ENCODE measurements at places on chromosomes 6 and 20.

- DNase-seq = no peak
Observed at GRCh38 chr6:137491478-137491877, 2.7 kb downstream of the OLIG3 start.

- peak; percentile 54 for DNase-seq
Observed at GRCh38 chr6:43308101-43308989, at the start of gene CRIP3. Gene CRIP3, minus strand, starts transcription at chr6:43308826. Its CDS starts 34 bp downstream, at chr6:43308792.

- no peak for DNase-seq
Observed at GRCh38 chr20:5570452-5570851, 179.7 kb upstream of the SHLD1 start.

GRCh38 chr6:39189915-39190544 is 39.2 kb downstream of the KCNK5 start:
- peak; percentile 59 for DNase-seq

DNA sequence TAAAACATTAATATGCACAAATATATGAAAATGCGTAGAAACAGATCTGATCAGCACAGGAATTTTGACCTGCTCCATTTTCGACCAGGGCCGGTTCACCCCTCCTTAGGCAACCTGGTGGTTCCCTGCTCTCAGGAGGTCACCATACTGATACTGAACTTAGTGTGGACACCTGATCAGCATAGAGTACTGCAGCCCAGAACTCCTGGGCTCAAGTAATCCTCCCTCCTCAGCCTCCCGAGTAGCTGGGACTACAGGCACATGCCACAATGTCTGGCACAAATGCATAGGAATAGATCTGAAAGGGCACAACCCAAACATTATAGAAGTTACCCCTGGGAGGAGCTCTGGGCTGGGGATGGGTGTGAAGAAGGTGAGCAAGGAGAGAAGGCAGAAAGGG is 24.7 kb upstream of the DDO start:
- DNase-seq = no peak

DNA sequence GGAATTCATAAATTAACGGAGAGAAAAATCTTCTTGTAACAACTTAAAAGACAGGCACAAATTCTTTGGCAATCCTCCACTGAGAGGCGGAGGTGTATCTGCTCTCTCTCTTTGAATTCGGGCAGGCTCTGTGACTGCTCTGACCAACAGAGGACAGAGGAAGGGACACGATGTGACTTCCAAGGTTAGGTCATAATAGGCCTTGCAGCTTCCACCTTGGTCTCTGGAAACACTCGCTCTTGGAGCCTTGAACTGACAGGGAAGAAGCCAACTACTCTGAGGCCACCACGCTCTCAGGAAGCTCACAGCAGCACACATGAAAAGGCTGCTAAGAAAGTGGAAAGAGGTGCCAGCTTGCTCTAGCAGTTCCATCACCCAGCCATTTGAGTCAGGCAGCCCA is 14.9 kb downstream of the TOMM34 start:
- no peak for DNase-seq

- no peak for DNase-seq
Observed at GRCh38 chr20:3728354-3728753, 4.1 kb upstream of the HSPA12B start.

GRCh38 chr6:143902827-143903226 is 38.6 kb downstream of the ZC2HC1B start:
- no peak for DNase-seq

DNA sequence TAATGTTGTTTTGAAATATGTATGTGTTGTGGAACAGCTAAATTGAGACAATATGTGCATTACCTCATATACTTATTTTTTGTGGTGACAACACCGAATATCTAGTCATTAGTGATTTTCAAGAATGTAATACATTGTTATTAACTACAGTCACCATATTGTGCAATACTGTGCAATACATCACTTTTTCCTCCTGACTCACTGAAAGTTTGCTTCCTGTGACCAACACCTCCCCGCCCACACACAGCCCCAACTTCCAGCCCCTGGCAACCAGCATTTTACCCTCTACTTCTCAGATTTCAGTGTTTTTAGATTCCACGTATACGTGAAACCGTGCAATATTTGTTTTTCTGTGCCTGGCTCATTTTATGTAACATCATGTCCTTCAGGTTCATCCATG is 627.9 kb downstream of the PRKN start:
- peak; percentile 95 for DNase-seq

- DNase-seq = no peak
Observed at GRCh38 chr6:57298741-57299140, 18.7 kb upstream of the PRIM2 start.

GRCh38 chr6:125699591-125699990 is 49.8 kb upstream of the HEY2 start:
- DNase-seq = no peak

DNA sequence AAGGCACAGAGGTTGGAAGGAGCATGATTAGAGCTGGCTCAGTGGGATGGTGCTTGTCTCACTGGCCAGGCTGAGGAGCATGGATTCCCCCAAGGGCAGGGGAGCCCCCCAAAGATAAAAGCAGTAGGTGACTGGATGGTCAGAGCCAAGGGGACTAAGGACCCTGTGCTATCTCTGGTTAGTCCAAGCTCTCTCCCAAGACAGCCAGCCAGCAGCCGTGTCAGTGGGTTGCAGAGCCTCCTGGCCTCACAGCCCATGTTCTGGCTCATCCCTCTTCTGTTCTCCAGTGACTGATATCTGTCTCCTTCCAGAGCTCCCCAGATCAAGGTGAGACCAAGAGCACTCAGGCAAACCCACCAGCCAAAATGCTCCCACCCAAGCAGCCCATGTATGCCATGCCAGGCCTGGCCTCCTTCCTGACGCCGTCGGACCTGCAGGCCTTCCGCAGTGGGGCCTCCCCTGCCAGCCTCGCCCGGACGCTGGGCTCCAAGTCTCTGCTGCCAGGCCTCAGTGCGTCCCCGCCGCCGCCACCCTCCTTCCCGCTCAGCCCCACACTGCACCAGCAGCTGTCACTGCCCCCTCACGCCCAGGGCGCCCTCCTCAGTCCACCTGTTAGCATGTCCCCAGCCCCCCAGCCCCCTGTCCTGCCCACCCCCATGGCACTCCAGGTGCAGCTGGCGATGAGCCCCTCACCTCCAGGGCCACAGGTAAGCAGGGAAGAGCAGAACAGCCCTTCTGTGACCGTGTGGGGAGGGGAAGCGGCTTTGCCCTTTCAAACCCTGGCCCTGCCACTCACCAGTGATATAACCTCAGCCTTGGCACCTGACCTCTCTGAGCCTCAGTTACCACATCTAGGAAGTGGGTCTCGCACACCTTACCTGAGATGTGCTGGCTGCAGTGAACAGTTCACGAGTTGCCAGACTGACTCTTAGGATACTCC is 121.3 kb downstream of the JPH2 start:
- DNase-seq = no peak

DNA sequence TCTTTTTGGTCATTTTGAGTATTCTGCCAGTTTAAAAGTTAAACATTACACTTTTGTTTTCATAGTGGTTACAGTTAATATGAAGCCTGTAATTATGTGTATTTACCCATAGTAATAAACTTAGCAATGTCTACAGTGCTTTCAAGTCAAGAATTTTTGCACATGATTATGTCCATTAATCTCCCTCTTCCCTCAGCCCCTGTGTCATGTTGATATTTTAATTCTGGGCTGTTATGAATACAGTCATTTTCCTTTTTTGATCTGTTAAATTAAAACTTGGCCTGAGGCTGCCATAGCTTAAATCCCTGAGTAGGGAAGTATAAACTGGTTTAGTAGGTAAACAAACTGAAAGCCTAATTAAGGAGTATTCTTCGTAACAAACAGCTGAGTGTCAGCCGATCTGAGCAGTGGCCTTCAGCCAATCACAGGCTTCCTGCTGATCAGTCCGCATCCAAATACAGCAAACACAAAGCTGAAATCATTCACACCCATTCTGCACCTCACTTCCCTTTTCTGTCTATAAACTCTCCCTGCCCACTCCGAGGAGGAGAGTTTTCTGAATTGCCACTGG is 9.5 kb upstream of the SFT2D1 start:
- no peak for DNase-seq

DNA sequence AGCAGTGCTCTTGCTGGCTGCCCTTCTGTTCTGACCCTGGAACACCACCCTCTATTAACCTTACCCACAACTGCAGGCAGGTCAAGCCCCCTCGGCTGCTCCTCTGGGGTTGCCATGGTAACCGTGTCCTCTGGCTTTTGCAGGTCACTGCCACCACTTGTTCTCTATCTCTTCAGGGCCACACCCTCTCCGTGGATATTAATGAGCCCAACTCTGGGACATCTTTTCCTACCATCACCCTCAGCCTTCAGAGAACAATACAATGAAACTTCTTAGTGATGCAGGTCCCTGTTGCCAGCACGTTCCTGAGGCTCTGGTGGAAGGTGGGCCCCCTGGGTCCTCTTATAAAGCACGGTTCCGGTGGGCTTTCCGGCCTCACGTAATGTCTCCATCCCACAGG is 30.8 kb upstream of the MICB start:
- no peak for DNase-seq

DNA sequence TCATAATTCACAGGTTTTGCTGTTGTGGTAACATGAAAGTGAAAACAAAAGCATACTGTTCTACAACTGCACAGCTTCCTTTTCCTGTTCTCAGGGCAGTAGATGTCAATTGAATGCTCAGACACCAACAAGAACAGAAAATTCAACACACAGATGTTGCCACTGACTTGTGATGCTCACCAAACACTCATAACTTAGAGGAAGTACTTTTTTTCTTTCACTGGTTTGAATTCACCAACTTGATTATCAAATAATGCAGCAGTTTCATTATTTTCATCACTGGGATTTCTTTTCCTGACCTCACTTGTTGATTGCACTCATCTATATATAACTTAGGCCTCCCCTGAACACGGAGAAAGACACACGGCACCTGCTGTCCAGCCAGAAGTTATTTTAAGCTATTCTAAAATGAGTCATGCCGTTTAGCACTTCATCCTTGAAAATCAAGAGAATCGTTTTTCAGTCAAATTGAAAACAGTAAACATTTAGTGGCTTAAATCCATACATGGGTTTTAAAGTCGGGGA is 949 bp downstream of the TXLNB start:
- DNase-seq = peak; percentile 27

- DNase-seq = no peak
Observed at GRCh38 chr6:67877288-67877687, 757.8 kb upstream of the ADGRB3 start.

DNA sequence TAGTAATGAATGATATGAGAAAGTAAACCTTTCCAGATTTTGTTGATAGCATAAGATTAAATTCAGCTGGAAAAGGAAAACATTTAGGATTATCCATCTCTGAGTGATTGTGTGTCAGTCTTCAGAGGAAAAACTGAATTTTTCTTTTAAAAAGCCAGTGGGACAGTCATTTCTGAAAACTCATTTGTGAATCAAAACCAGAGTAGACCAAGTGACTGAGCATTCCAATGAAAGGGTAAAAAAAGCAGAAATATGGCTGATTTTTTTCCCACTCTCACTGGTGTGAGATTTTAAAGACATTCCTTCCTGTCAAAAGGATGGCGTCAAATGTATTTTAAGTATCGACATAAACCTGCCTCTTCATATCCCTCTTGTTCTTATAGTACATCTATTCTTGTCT is 214.0 kb downstream of the GMPR start:
- DNase-seq = no peak

DNA sequence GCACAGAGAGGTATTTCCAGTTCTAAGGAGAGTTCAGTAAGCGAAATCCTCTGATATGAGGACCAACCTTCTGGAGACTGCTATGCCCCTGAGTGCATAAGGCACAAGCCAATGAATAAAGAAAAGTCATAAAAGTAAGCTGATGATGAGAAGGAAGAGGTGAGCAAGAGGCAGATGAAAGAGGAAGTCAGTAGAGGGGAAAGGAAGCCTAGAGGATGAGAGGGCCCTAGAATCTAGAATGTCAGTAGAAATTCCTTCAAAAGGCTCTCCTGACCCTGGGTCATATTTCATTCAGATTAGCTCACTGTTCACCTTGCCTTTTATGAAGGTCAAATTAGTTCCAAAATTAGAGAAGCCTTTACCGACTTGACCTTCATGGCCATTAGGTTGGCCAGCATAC is 209.2 kb downstream of the CD83 start:
- DNase-seq = no peak

DNA sequence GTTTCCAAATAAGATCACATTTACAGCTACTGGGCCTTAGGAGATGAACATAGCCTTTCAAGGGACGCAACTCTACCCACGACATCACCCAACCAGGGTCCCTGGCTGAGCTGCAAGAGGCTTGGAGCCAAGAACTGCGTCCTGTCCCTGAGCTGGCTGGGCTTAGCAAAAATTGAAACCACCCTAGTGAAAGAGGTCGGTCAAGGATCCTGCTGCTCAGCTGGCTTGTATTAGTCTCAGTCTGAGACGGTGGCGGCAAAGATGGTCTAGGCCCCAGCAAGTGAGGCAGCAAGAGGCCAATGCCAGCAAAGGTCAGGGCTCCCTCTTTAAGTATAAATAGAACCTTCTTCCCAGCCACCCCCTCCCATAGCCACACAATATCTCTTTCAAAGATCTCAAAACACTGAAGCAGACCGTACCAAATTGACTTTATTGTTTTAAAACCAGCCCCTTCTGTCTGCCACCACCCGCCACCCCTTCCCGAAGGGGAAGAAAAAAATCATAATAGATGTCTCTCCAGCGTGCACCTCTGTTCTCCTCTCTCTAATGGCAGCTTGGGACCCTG is 140.5 kb downstream of the EYA2 start:
- DNase-seq = no peak

GRCh38 chr6:71724456-71725125 is 161.8 kb upstream of the RIMS1 start:
- DNase-seq = peak; percentile 90

GRCh38 chr6:25794784-25795183 is 37.1 kb downstream of the SLC17A1 start:
- no peak for DNase-seq

GRCh38 chr20:59817406-59817805 is 116.0 kb downstream of the SYCP2 start:
- DNase-seq = no peak

DNA sequence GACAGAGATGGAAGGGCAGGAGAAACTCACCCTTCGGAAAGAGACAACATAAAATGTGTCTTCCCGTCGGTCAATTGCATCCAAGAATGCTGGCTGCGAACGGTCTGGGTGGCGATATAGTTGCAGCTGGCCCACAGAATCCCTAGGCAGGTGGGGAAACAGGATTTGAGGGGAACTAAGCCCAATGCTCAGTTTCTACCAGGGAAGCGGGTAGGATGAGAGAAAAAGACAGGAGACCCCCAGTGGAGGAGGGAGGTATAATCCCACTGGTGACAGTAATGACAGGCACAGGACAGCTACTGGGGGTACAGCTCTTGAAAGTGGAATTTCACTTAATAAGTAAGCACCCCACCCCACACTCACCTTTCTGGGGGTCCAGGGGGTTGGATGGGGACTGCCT is 7.5 kb upstream of the TNXB start:
- no peak for DNase-seq

DNA sequence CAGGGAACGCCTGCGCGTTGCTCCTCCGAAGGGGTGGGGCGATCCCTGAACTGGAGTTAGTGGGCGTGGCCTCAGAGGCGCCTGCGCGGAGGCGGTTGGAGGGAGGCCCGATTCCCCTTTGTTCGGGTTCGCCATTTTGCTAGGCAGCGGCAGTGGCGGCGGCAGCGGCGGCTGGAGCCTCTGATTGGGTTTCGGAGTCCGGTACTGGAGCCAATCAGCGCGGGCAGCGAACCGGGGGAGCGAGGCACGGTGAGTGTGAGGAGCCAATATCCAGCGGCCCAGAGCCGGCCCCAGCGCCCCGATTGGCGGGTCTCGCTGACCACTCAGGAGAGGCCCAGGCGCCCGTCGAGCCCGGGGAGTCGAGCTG is at the start of gene NFYA:
Gene NFYA, plus strand, starts transcription at position 139 of the 367 bp plus-strand sequence. CDS start 6,116 bp downstream, outside the sequence.
- no peak for DNase-seq

All from kidney tubule cell (primary cell).